ENCODE measurements at places on chromosomes 16 and 17.
A peak's percentile ranks its signal among the peaks of the same experiment; 100 is the strongest.

DNA sequence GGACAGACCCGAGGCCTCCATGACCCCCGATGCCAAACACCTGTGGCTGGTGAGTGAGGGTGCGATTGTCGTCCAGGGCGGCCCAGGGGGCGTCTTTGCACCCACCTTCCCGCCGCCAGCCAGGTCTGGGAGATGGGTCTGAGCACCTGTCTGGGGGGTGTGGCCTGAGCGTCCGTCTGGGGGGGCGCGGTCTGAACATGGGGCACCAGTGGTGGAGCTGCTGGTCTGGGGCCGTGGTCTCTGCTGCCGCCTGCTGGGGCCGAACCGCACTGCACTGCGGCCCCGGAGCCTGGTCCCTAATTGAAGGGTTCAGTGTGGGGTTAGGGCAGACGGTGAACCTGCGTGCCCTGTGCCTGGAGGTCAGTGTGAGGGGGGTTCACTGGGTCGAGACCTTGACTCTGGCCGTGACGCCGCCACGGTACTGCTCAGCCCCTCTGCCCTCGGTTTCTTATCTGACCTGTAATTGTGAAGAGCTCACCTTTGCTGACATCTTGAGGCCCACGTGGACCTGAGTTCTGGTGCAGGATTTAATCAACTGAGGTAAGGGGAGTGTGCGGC, 12.6 kb upstream of the TCF25 start:
- DNase-seq, result peak; percentile 70

DNA sequence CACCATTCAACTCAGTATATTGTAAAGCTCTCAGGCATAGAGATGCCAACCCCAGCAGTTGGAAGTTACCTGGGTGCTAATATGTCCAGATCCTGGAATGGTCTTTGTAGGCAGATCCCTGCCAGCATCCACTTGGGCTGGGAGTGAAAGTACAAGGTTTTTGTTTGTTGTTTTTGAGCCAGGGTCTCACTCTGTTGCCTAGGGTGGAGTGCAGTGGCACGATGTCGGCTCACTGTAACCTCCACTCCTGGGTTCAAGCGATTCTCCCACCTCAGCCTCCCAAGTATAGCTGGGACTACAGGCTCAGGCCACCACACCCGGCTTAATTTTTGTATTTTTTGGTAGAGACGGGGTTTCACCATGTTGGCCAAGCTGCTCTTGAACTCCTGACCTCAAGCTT, 177.6 kb downstream of the IRF8 start:
- no peak for DNase-seq

- DNase-seq, result no peak
These were observed 18.9 kb downstream of the RARA start for GRCh38 chr17:40327735-40328385.

DNA sequence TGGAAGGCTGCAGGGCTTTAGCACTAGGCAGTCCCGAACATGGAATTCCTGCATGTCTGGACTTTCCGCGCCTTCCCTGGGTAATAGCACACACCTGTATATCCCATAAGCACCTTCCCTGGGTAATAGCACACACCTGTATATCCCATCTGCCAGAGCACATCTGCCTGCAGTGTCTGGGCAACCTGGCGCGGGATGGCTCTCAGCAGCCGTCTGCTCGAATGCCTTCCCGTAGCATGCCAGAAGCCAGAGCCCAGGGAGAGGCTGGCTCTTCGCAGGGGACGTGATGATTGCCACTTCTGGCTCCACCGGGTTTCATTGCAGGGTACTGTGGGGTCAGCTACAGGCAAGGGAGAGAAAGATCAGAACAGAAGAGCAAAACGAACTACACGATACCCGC, 21.3 kb downstream of the MBTPS1 start:
- no peak for DNase-seq

DNA sequence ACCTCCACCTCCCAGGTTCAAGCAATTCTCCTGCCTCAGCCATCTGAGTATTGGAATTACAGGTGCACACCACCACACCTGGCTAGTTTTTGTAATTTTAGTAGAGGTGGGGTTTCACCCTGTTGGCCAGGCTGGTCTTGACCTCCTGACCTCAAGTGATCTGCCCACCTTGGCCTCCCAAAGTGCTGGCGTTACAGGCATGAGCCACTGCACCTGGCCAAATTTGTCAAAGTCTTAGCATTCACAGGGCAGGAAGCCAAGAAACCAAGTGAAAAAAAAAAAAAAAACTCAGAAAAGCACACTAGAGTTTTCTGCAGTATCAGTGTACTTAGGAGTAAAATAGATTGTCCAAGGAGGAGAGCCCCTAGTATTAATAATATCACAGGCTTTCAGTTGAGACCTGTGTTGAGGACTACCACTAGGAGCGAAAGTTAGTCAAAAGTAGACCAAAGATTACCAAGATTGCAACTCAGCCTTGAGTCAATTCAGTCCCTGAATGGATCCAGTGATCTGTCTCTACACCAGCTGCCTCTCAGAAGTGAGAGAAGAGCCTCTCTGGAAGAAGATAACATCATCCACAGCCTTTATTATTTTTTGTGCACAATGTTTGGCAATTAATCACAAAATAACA, 159.7 kb downstream of the CEP112 start:
- no peak for DNase-seq
